ENCODE measurements at places on chromosomes 11 and 22.

GRCh38 chr11:79414644-79415317, 26.0 kb downstream of the TENM4 start:
- no peak for DNase-seq

DNA sequence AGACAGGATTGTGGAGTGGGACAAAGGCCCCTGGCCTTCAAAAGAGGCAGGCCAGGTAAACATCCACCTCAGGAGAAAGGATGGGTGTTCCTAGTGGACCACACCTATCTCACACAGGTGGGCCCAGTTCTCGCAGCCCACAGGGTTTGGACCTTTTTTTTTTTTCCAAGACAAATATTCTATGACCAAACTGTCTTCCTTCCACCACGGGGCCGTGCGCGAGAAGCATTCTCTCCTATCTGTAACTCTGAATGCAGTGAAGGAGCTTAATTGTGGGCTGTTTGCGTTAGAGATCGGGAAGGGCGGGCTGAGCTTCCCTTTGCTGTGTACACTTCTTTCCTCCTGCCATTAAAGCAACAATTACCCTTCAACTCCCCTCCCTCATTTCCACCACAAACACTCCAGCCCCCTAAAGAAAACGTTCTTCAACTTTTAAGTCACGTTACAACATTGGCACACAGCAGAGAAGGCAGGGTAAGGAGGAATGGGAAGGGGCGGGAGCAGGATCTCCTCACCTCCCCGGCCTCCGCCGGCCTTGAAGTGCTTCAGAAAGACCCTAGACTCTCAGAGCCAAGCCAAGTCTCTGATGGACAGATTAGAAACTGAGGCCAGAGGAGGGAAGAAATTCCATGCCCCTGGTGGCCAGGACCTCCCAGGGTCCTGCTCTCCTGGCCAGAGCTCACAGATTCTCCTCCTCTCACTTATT, 238.4 kb downstream of the BUD13 start:
- DNase-seq, result no peak

DNA sequence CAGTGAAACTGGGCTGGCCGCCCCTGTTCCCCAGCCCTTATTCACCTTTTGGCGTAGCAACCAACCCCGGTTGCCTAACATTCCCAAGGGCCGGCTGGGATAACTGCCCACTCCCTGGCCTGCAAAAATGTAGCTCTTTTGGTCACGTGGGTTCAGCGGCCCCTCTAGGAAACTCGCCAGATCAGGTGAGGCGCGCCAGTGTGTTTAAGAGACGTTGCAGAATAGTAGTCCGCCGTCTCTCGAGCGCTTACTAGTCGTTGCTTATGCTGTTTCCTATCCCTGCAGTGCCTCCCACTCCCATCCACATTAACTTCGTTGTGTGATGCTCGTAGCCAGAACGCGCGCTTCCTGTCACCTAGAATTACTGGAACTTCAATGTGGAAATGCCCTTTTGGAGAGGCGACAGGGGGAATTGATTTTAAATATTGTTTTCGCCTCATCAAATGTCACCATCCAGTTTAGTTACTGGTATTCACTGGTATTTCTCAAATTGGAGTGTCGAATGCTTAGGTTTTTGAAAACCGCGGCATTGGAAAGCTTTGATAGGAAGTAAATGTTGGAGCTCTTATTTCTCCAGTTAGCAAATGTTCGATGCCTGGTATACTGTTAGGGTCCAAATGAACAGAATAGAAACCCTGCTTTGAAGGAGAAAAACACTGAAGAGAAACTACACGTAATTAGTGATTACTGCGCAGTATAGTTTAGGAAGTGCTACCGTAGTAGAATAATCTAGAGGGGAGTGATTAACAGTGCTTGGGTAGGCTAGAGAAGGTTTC, 823 bp downstream of the CEP57 start:
- peak; percentile 35 for DNase-seq

DNA sequence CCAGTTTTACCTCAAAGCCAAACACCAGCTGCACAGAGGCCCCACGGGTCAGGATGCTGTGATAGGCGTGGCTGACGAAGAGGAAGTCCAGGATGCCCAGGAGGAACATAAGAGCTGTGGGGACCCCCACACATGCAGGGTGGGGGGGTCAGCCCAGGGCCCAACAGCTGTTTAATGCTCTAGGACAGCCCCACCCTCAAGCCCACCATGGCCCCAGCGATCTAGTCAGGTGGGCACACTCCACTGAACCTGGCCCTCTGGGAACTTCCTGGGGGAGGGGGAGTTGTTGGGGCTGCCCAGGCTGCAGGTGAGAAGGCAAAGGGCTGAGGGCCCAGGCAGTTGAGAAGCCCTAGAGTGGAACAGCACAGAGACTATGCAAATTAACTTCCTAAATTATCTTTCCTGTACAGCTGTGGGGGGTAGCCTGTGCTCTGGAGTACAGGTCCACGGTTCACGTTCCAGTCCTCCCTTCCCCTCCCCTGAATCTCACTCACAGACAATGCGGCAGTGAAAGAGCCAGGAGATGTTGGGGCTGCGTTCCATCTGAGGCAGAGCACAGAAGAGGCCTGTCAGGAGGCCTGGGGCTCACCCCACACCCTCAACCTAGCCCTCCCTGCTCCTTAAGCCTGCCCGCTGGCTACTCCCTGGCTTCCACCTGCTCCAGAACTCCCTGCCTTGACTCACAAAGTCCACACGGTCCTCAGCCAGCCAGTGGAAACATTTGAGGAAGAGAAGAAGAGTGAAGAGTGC, 1.9 kb downstream of the SYVN1 start:
- DNase-seq, result no peak

GRCh38 chr11:15716550-15716949, 601.8 kb downstream of the INSC start:
- no peak for DNase-seq

DNA sequence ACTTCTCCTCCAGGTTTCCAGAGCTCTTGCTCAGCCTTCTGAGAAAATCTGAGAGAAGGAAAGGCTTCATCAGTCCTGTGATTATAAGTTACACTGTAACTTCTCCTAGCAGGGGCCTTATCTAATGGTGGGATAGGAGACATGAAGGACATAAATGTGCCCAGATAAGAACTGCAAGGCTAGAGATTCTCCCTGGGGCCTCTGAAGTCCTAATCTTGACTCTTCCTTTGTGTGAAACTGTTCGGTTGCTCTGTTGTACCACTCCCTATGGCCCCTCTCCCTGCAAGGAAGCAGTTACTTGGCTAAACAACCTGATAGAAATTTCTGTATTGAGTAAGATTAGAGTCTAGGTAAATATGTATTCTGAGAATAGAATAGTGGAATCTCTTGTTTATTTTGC, 780.9 kb downstream of the ETS1 start:
- no peak for DNase-seq

GRCh38 chr11:12164061-12165014, 53.9 kb downstream of the MICAL2 start:
- no peak for DNase-seq

- no peak for DNase-seq
Observed at GRCh38 chr11:102276783-102277182, 40.5 kb upstream of the BIRC3 start.

DNA sequence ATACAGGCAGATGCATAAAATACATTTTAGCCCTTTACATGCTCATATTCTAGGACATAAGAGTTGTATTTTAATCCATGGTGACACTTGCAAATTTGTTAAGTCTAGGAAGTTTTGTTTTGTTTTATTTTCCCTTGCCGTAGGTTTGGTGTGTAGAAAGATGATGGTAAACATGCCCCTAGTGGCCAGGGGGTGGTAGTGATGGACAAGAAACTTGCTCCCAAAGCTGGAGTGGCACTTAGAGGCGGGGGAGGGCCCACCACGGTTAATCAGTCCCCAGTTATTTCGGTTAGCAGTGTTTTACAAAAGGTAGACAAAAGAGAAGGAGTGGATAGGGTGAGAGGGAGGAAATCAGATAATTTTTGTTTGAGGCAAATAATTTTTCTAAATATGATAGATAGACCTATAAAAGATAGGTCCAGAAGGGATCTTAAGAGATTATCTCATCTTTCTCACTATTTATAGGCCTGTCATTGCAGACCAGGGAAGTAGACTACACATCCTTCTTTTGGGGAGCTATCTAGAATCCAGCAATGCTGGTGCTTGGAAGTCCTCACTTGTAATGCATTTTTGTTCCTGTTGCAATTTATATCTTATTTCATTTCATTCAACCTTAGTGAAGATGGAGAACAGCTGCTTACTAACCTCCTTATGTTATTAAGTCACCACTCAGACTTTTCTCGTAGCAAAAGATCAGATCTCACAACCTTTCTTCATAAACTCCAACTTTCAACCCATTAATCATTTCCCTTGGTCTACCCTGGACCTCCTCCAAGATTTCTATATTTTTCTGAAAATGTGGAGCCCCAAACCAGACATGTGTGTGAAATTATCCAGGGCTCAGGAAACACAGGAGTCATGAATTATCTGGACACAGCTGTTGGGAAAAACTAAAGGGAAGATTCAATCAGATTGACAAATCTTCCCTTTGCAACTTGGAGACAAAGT, 5.9 kb upstream of the BDNF start:
- no peak for DNase-seq

GRCh38 chr22:36808721-36809344, 8.0 kb downstream of the PVALB start:
- no peak for DNase-seq

GRCh38 chr22:45516923-45517675, 14.4 kb downstream of the FBLN1 start:
- DNase-seq, result no peak

- DNase-seq, result no peak
Observed at GRCh38 chr11:116793772-116794097, 2.1 kb upstream of the APOA5 start.

DNA sequence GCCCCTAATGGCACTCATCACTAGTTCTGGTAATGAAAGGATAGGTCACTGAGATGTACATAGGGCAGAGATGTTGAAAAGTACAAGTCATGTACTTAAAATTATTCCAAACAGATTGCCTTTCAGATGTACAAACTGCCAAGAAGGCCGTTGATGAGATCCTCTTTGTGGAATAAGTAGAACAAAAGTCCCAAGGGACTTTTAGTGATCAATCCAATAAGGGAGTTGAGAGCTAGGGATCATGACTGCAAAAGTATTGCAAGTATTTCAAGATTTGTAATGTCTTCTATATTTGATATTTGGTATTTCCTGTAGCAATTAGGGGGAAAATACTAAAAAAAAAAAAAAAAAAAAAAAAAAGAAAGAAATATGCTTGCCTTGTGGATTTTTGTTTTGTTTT, 82.2 kb downstream of the ATG16L2 start:
- DNase-seq, result no peak

DNA sequence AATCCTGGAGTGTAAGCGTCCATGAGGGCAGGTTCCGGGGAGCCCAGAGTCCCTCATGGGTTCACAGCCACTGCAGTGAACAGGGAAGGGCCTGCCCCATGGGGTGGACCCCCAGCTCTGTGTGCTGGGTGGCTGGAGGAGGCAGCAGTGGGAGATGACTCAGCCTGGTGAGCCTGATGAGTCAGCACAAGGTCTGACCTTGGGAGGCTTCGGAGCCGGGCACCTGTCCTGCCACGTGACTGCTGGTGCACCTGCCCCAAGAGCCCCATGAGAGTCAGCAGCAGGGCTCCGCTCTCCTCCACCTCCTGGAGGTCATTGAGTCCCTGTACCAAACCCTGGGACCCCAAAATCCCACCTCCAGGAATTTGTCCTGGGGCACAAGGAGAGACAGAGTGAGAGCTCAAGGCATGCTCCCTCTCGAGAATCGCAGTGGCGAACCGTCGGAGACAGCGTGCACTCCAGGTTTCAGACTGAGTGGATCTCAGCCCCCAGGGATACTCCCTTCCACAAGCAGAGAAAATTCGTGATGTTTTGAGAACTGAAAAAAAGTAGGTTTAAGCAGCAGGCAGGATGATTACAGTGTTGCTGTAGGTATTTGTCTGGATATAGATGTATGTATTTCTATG, 1221.7 kb downstream of the BRD1 start:
- DNase-seq, result no peak

GRCh38 chr11:108694846-108695245, 30.0 kb downstream of the DDX10 start:
- DNase-seq, result no peak

GRCh38 chr11:48107188-48107704, 109.4 kb upstream of the OR4B1 start:
- peak; percentile 16 for DNase-seq

DNA sequence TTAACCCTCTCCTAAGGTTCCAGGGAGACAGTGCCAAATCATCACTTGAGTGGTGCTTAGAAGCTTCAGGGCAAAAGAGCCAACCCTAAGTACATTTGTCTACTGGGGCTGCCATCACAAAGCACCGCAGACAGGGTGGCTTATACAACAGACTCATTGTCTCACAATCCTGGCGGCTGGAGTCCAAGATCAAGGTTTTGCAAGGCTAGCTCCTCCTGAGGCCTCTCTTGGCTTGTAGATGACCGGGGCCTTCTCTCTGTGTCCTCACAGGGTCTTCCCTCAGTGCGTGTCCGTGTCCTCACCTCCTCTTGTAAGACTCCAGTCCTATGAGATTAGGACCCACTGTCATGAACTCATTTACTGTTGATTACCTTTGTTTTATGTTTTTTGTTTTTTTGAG, 34.1 kb upstream of the CD81 start:
- no peak for DNase-seq

DNA sequence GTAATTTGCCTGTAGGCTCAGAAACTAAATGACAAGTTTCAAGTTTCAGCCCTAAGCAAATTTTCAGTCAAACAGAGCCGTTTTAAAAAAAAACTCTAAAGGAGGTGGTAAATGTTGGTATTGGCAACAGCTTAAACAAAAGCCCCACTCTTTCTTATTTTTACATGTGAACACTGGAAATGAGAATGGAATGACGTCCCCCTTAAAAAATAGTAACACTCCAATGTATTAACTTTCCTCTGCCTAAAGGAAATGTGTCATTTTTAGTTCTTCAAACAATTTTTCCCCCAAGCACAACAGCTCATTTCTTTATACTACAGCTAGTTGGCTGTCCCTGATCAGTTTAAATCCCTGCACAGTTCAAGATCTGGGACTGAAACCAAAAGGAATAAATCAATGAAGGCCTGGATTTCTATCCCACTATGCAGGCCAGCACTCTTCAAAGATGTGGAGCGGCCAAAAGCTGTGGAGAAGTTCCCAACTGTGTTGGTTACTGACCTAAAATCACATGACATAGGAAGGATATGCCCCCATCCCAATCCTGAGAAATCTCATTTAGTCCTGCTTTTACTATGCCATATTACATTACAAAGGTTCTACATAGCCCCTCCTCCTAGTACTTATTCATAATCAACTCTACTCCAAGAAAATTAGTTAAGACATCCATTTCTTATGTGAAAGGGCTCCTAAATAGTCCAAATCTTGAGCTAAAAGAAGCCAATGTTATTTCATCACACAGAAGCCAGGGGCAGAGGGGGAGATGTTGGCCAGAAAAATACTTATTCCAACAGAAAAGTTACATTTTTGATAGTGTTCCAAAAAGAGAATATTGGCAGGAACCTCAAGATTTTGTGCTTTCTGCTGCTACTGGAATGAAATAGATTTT, 95.9 kb downstream of the CADM1 start:
- DNase-seq, result no peak

- DNase-seq, result no peak
Observed at GRCh38 chr11:1814691-1815090, 20.1 kb upstream of the SYT8 start.

DNA sequence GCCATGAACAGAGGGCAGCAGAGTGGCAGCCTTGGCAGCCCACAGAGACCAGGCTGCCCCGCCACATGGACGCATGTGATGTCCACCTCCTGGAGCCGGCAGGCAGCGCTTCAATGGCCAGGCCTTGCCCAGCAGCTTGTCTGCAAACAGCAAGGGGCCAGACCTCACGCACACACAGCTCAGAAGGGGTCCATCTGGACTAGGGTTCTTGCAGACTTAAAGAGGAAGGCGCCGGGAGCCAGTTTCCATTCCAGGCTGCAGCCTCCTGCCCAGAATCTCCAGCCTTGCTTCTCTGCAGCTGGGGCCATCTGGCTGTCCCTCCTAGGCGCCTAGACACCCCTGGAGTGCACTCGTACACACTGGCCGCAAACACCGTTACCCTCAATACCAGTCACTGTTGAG, 91.9 kb upstream of the TMEM45B start:
- DNase-seq, result no peak
